ENCODE measurements at places on chromosomes 16 and 17.

DNA sequence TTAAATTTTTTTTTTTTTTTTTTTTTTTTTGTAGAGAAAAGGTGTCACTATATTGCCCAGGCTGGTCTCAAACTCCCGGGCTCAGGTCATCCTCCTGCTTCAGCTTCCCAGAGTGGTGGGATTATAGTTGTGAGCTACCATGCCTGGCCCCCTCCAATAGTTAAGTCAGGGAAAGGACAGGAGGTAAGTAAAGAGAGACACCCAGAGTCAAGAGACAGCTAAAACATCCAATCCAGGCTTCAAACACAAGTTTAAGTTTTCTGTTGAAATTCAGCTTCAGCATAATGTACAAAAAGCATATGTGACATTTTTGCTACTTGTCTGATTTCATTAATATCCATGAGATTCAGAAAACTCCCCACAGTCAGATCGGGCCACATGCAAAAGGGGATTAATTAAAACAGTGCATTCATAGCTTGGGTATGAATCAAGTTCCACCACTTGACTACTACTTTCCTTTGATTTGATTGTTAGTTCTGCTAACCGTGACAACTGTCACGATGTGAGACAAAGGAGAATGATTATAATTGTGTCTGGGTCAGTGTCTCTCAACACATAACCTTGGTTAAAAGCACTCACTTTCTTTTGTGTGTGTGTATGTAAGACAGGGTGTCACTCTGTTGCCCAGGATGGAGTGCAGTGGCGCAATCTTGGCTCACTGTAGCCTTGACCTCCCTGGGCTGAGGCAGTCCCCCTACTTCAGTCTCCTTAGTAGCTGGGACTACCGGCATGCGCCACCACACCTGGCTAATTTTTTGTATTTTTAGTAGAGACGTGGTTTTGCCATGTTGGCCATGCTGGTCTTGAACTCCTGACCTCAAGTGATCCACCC lies 184.9 kb downstream of the PARN start:
- no peak for DNase-seq

- no peak for DNase-seq
Observed at GRCh38 chr17:36849871-36850348, 87.4 kb upstream of the LHX1 start.

DNA sequence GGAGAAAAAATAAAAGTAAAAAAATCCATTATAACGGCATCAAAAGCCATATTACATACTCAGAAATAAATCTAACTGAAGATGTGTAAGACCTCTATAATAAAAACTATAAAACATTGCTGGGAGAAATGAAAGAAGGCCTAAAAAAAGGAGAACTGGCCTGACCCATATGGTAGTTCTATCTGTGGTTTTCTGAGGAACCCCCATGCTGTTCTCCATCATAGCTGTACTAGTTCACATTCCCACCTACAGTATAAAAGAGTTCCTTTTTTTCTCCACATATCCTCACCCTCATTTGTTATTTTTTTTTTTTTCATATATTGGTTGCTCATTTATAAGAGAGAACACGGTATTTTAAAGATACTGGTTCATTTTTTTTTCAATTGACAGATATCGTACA lies 191.8 kb downstream of the STX8 start:
- DNase-seq, result no peak

DNA sequence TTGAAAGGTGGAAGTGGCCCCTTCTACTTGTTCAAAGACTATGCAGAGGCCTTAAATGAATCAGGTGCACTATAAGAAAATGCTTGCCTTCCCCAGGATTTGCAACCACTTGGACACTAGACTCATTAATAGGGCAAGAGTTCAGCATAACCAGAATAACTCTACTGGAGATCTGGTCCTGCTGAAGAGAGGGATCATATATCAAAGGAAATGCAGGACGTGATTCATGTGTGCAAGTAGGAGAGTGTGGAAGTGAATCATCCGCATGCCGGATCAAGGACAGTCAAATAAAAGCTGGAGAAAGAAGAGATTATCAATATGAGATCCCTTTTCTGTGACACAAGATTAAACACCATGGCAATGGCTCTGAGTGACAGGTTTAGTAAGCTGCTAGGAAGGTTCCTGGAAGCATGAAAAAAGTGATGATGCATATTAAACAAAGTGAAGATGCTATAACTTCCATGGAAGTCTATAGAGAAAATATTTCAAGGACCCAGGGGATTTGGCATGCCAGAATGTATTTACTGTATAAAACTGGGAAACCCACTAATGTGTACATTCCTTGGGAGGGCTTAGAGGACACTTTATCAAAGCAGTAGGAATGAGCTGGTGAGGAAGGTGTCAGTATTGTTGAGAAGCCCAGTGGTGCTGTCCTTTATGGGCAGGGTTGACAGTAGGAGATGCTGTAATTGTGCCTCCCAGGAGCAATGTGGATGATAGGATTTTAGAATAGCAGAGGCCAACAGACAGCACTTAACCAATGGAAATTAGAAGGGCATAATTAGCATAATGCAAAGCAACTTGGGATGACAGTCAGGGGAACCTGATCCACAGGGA lies 133.1 kb downstream of the ABCA8 start:
- DNase-seq, result peak; percentile 96

DNA sequence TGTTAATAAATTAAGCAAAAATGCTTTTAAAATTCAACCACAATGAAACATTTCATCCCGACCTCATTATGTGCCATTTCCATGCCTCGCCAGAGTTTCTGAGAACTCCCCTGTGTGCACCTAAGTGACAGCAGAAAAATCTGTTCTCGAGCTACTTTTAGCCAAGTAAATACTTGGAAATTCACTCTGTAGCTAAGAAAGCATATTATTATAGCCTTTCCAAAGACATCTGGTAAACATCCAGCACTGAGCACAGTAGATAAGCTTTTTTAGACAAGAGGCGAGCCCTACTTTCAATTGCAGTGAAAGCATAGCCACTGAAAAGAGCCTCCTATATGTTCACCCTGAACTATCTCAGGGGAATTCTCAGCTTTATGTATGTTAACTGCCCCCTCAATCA lies 242.8 kb upstream of the PSMD7 start:
- DNase-seq, result no peak

DNA sequence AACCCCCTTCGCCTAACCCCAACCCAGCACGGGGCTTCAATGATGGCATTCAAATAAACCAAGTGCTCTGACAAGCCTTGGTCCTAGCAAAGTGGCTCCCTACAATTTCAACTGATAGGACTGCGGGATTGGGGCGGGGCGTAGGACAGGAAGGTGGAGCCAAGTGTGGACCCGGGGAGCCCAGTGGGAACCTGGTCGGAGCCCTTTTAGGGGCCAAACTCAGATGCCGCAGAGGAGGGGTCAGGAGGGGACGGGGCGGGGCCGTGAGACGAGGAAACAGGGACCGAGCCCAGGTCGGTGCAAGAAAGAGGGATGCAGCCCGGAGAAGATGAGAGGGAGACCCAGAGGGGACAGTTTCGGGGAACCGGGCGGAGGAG lies 13.2 kb upstream of the CDIPT start:
- DNase-seq, result no peak

DNA sequence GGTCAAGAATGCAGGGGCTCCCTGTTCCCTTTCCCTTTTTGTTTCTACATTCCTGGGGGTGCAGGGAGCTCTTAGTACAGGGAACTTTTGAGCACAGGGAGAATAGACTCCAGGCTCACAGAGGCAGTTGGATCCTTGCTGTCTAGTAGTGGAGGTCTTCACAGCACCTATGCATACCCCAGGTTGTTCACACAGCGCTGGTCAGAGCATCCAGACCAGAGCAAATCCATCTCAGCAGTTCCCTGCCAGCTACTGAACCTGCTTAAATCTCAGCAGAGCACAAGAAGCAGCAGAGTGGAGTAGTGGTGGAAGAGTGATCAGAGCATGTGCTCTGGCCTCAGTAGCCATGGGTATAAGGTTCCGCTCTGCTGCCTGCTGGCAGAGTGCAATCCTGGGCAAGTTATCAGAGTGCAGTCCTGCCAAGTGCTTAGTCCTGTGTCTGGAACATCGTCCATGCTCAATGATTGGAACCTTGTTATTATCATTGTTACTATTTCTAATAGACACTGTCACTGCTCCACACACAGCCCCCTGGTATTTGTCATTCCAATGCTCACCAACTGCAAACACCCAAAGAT lies 220.4 kb downstream of the CBLN1 start:
- no peak for DNase-seq

- peak; percentile 75 for DNase-seq
Observed at GRCh38 chr16:30786936-30787612, at the start of gene ZNF629. Gene ZNF629, minus strand, starts transcription at chr16:30787205. Its CDS starts 2,723 bp downstream, at chr16:30784482.

DNA sequence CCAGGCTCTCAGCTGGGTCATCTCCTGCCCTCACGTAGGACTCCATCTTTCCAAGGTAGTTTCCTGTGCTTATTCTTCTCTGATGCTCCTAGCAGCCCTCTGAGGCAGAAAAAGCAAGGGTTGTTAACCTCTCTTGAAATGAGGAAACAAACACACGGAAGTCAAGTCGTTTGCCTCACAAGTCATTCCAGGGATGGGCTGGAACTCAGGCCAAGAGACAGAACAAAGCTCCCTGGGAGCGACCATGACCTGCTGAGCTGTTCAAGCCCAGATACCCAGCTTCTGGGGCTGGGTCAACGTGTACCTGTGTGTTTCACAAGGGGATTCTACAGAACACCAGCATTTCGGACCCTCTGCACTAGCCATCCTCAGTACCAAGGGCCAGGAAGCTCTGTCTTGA lies 28.1 kb downstream of the SRL start:
- DNase-seq, result no peak

GRCh38 chr17:28407974-28408306 lies 1.9 kb upstream of the SLC46A1 start:
- DNase-seq, result no peak

GRCh38 chr17:74339537-74340195 lies 13.6 kb downstream of the KIF19 start:
- peak; percentile 94 for DNase-seq

DNA sequence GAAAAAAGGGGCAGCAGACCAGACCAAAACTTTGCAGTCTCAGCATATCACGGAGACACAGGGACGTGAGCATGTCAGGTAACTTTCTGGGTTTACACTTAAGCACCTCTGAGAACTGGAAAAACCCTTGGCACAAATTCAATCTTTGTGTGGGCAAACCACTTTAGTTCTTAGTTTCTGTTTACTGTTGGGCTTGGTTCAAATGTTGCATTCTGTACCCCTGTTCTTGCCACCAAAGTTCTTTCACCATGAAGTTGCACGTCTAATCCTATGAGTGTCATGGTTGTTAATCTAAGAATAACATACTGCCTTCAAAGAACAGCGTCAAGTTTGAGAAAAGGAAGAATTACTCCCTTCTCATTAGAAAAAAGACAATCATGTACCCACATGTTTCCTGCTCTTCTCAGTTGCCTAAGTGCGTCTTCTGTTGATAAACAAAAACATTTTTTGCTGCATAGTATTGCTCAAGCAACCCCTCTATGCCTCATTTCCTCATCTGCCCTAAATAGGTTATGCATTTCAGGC lies 11.6 kb downstream of the KRT33A start:
- DNase-seq, result peak; percentile 24

DNA sequence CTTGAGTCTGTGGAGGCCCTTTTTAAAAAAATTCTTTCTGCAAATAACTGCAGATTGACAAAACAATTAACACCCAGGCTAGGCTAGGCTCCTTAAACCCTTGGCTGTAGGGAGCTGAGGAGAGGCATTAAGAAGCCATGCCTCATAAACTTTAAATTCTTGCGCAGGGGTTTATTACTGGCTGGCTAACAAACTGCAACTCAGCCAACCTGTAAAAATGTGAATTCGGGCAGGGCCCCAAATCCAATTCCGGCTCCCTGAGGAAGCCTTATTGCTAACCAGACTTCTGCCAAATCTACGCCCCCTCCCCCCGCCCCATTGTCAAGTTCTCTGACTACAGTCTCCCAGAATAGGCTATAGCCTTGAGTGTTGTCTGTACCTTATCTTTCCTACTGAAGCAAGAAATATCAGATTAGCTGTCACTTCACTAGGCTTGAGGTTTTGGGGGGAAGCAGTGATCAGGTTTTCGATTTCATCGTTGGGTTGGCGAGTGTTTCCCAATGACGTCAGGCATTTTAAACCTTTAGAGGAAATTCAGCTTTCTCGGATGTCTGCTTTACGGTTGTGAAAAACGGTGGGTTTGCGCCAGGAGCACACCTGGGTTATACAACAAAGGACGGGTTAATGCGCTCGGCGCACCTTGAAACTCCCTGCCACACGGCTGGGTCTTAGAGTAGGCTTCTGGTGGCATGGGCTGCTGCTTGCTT lies 2.0 kb downstream of the CDH3 start:
- no peak for DNase-seq

GRCh38 chr17:35519906-35520442 lies 17.5 kb downstream of the SLFN12L start:
- DNase-seq, result peak; percentile 63

DNA sequence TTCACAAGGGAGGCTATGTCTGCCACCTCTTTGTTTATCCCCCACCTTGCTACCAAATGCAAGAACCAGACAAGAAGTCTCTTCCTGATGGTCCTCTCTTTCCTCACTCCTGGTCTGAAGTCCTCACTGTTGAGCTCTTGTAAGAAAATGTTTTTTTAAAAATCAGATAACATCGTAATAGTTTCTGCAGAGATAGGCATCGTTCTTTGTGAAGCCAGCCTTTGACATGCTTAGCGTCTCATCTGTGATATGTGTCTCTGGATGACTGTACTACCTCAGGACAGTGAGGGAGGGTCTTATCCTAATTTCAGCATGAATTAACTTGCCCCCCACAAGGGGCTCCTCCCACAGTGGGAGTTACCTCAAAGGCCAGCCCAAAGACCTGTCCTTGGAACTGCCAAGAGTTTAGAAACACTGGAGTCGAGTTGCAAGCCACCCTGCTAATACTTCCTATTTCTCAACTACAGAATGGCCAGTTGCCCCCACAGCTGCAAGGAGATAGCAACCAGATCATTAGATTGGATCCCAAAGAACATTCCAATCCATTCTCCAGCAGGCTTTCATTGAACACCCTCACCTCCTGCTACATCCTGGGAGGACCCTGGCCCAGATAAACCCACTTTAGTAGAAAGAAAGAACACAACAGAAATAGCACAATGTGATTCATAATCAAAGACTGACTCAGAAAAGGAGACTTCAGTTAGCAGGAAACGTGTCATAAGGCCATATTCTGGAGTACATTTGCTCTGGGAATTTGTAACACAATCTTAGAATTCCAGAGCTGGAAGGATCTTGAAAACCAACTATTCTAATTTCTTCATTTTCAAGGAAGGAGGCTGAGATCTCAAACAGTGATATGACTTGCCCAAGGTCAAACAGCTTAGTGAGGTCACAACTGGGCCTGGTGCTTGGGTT lies 151.0 kb downstream of the IRX3 start:
- no peak for DNase-seq

DNA sequence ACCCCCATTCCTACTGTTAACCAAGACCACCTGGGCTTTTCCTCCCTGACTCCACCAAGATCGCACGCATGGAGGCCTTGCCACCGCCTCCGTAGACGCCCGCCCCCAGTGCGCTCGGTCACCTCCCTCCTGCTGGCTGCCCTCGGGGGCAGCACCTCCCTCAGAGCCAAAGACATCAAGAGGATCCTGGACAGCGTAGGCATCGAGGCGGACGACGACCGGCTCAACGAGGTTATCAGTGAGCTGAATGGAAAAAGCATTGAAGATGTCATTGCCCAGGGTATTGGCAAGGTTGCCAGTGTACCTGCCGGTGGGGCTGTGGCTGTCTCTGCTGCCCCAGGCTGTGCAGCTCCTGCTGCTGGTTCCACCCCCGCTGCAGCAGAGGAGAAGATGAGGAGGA lies 1.2 kb downstream of the EFCAB3 start:
- DNase-seq, result no peak
